Activated naive CD4-positive, alpha-beta T cell treated with Interleukin-2 at 50 U/mL for 16 hours (primary cell): ENCODE measurements at places on chromosomes 2 and 18.

DNA sequence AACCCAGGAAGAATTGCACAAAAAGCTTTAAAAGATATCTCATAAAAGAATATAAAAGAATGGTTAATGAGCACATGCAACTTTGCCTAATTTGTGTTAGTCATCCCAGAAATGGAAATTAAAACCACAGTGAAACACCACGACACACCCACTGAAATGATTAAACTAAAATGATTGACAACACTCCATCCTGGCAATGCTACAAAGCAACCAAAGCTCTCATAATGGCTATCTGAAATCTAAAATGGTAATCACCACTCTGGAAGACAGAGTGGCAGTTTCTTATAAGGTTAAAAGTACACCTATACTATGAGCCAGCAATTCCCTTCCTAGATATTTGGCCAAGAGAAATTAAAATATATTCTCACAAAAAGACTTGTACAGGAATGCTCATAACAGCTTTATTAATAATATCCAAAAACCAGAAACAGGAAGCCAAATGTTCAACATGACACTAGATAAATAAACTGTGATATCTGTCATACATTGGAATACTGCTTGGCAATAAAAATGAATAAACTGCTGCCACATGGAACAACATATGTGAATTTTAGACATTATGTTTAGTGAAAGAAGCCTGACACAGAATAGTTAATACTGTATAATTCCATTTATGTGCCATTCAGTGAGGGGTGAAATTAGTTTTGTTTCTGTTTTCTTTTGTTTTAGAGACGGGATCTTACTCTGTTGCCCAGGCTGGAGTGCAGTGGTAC lies 105.3 kb upstream of the BCL2L11 start:
- no peak for DNase-seq

DNA sequence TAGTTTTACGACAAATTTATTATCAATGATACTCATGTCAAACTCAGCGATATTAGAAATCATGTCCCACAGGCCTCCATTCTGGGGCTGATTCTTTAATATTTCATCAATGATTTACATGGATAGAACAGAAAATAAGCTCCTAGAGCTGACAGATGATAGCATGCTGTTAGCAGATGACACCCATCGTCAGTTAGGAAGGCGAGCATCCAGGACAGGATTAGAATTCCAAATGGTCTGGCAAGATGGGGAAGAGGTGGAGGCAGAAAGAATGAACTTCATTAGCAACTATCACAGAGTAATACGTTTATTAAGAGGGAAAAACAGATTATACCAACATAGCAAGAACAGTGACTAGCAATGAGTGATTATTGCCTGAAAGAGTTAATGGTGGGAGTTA lies 46.2 kb upstream of the ACVR1 start:
- no peak for DNase-seq

DNA sequence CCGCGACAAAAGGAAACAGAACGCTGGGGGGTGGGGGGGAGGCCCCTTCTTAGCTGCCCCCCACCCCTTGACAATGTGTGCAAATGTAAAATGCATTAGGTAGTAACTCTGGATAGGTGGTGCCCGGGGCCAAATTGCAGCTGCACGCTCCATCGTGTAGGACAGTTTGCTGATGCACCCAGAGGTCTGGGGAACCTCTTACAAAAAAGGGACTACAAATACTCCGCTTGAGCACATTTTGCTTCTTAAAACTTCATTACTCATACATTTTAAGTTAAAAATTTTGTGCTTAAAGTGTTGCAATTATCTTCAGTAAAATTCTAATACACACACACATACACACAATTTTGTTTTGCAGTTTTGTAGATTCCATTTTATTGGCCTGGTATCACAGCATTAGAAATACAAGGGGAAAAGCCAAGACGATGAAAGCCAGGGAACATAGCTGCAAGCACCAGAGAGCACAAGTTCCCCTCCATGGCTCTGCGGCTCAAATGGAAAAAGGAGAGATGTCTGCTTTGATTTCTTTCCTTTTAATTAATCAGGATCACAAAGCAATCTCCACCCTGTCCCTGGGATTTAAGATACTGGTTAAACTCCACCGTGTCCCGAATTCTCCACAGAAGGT lies 582.1 kb downstream of the ZEB2 start:
- no peak for DNase-seq

- no peak for DNase-seq
Observed at GRCh38 chr2:11007331-11008264, 95.9 kb downstream of the KCNF1 start.

- DNase-seq: no peak
Observed at GRCh38 chr2:111178730-111179405, 58.2 kb downstream of the BCL2L11 start.

- DNase-seq: no peak
Observed at GRCh38 chr2:169397697-169398096, 35.4 kb upstream of the LRP2 start.

DNA sequence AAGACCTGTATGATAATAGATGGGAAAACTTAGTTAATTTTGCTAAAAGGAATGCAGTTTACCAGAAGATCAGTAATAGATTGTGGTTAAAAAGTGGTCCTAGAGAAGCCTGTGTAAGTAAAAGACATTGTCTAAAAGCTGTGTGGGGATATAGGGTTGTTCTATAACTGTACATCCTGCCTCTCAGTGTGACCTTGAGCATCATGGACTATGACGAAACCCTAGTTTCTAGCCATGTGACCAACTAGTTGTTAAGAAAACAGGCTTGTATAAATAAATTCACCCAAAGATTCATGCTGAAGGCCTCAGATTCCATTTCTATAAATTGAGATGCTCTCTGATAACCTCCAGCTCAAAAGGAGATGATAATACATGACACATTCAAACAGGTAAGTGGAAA lies 160.7 kb downstream of the IKZF2 start:
- DNase-seq: no peak

GRCh38 chr2:25682082-25682481 lies 8.7 kb upstream of the DTNB start:
- no peak for DNase-seq

GRCh38 chr2:178227187-178227586 lies 32.9 kb downstream of the OSBPL6 start:
- no peak for DNase-seq

GRCh38 chr2:144472046-144472412 lies 47.9 kb downstream of the ZEB2 start:
- no peak for DNase-seq

- no peak for DNase-seq
Observed at GRCh38 chr18:46452820-46453219, 204.2 kb downstream of the LOXHD1 start.

DNA sequence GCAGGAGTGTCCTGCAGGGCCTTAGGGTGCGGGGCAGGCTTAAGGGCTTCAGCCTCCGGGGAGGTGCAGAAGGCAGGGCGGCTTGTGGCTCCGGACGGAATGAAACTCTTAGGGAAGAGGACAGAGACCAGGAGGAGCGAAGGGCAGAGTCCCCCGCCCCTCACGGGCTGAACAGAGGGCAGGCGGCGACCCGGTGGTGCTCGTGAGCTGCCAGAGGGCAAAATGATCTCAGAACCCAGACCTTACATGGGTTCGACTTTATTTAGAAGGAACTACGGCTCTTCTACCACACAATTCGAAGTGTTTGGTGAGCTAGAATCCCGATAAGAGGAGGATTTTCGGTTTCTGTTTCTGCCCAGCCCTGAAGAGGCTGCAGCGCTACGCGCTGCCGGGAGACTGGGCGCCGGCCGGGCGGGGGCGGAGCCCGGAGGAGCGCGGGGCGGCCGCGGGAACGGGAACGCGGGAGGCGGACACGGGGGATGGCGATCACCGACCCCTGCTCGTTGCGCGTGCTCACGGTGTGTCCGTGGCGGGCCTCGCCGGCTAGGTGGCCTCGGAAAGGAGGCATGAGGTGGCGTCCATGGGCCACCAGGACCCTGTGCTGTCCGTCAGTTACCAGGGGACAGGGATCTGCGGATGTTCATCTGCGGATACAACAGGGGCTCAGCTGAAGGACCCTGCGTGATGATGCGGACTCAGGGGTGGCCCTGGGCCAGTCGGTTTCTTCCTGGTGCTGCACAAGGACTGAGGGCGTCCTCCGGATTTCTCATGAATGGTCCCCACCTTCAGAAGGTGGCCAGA lies 4.2 kb upstream of the SP100 start:
- DNase-seq: peak; percentile 64

DNA sequence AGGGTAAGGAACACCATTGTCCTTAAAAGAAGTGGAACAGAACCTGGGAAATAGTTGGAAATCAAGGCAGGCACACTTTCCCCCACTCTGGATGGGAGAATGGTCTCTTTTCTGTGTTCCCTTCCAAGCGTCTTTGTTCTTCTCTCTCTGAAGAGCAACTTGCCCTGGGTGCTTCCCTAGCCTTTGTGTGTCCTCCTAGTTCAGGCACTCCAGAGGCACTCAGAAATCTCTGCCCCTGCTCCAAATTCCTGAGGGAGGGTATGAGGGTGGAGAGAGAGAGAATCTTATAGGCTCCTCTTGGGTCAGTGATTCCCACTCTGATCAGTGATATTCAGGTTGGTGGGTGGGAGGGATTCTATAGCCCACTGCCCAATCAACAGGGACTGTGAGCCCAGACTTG lies 8.8 kb upstream of the SIX2 start:
- no peak for DNase-seq

- no peak for DNase-seq
Observed at GRCh38 chr2:202091476-202091875, 18.4 kb downstream of the KIAA2012 start.

- DNase-seq: no peak
Observed at GRCh38 chr2:219020604-219021365, 20.5 kb downstream of the CFAP65 start.

DNA sequence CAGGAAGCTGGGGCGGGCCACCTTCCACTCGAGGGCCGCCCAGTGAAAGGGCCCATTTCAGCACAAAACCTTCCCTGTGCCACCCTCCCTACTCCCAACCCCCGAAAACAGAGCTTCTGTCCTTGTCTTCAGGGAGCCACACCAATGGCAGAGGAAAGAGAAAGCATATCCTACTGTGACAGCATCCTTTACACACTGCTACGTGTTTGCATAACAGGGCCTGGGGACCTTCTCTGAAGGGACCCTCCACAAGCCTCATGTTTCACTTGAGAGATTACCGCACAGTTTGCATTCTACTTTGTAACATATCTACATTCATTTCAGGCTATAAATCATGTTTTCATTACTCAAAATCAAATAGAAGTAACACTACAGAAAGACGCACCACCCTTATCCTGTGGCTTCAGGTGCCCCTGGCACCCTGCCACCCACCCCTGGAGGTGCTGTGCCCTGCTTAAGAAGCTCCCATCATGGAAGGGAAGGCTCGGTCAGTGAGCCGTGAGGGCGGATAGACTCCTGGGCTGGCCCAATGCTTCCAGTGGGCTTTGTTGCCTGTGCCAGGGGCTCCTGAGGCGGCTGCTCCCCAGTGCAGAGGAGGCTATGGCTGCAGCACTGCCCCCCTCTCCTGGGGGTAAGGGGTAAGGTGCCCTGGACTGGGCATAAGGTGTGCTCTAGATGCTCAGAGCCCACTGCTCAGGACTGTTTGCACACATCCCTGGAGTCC lies 52.0 kb downstream of the EIPR1 start:
- no peak for DNase-seq
